Stimulated activated CD4-positive, alpha-beta T cell treated with anti-CD3 and anti-CD28 coated beads, Interleukin-2, amount 100 ng/mL, for 4 hours (primary cell): ENCODE measurements at places on chromosomes 2 and 18.
A peak's percentile ranks its signal among the peaks of the same experiment; 100 is the strongest.

DNA sequence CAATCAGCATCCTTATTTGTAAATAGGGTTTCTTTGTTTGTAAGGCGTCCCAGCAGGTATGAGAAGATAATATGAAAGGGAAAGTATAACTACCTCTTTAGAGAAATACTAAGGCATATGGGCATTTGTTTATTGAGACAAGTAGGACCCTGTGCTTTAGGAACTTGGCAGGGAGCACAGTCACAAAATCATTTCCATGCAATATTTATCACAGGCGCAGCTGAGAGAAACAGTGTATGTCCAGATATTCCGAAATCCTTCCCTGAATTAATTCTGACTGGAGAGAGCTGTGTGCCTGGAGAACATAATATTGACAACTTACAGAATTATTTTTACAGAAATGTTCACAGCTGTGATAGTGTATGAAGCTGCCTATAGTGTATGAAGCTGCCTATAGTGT lies 416.7 kb downstream of the THSD7B start:
- no peak for DNase-seq

DNA sequence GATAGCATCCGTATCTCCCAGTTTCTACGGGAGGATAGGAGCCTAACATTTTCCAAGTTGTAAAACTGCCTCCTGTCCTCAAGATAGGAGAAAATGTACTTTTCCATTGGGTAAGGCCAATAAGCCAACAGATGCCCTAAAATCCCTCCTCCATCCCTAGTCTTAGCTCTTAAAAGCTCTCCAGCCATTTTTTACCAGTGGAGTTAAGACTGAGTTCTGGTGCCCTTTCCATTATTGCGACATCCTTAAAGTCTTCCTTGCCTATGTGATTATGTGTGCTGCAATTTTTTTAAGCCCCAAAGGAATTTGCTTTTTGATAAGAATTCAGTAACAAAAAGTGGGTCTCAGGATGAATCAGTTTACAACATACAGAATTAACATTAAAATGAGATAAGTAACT lies 33.0 kb downstream of the LINC00305 start:
- no peak for DNase-seq

DNA sequence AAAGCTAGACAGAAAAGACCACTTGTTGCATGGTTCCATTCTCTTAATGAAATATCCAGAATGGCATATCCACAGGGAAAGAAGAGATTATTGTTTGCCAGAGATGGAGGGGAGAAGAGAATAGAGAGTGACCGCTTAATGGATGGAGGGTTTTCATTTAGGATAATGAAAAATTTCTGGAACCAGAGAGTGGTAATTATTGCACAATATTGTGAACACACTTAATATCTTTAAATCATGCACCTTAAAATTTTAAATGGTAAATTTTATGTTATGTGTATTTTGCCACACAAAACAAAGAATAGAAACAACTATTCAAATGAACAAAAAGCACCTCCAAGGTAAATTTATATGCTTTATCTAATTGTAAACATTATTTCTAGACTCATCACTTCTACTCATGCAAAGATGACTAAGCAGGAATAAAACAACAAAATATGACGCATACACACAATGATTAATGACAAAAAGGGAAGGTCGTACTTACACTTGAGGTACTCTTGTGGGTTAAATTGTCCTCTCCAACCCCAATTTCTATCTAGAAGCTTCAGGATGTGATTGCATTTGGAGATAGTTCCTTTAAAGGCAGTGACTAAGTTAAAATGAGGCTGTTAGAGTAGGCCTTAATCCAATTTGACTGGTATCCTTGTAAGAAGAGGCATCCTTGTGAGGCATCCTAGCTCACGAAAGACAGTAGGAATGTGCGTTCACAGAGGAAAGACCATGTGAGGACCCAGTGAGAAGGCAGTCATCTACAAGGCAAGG lies 18.7 kb upstream of the DHRS9 start:
- DNase-seq = no peak

DNA sequence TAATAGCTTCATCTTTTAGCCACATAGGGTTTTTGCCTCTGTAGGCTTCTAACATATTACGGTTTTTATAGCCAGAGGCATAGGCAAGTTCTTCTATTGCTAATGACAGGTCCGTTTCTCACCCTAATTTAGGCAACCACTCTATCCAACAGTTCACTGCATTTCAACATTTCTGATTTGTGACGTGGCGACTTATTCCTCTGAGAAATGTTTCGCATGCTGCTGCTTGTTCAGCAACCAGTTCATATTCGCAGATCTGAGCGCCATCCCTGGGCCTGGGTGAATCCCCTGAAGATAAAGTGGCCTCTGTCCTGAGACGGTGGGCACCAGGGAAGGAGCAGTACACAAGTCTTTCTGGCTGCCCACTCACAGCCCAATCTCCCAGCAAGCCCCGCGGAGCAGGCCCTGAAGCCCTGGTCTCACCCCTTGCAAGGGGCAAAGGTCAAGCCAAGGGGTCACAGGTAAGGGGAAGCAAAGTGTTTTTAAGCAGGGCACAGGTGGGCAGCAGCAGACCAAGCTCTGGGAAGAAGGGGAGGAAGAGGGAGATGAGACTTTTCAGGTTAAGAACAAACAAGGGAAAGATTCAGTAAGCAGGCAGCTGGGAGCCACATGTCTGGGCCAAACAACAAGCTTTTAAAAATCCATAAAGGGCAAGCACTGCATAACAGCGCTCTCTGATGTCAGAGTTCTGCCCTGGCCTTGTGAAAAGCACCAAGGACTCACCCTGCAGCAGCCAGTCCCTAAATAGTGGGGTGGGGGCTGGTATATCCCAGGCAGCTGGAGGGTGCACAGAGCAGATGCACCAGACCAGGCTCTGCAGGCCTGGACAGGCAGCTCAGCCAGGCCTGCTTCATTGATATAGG lies 10.8 kb upstream of the COX7A2L start:
- DNase-seq = no peak

DNA sequence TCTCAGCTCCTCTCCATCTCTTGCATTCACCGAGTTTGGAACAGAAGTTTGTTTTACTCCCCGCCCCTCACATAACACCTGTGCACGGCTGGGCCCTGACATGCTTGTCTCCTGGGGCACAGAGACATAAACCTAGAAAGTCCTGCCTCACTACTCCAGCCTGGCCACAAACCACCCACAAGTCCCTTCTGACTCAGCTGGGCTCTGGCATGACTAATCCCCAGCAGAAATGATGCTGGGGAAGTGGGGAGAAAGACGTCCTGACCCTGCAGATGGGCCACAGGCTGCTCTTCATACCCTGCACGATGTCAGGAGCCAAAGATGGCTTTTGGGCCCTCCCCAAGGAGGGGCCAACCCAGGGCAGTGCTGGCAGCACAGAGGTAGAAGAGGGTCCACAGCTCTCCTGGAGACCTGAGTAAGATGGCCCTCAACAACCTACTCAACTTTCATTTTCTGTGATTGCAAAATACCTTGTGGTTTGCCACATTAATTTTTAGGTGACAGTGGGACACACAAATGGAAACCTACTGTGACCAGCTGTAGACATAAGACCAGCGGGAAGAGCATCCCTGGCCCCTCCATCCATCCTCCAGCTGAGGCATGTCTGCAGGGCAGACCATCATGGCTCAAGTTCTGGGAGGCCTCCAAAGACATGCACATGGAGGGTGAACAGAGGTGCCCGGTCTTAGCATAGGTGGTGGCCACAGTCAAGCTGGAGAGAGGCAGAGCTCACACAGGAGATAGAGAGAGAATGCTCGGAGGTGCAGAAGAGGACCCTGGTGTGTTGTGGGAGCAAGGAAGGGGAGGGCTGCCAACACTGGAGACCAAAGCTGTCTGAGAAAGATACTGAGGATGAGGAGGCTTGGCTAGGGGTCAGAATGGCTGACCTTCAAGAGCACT lies 40.0 kb downstream of the DNMT3A start:
- DNase-seq = peak; percentile 54

DNA sequence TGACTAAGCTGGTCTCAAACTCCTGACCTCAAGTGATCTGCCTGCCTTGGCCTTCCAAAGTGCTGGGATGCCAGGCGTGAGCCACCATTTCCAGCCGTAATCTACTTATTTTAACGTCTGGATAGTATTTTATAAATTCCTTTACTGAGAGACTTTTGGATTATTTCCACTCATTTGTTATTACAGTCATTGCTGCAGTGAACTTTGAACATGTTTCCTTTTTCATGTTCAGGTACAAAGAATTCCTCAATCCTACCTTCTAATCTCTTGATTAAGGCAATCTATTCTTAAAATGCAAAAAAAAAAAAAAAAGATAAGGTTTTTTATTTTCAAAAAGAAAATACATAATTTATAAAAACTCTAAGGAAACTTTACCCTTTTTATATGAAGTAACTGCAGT lies 78.6 kb downstream of the PDK1 start:
- DNase-seq = no peak

GRCh38 chr18:56302156-56302555 lies 336.2 kb downstream of the TXNL1 start:
- no peak for DNase-seq

GRCh38 chr18:46466234-46467160 lies 190.5 kb downstream of the LOXHD1 start:
- DNase-seq = no peak

DNA sequence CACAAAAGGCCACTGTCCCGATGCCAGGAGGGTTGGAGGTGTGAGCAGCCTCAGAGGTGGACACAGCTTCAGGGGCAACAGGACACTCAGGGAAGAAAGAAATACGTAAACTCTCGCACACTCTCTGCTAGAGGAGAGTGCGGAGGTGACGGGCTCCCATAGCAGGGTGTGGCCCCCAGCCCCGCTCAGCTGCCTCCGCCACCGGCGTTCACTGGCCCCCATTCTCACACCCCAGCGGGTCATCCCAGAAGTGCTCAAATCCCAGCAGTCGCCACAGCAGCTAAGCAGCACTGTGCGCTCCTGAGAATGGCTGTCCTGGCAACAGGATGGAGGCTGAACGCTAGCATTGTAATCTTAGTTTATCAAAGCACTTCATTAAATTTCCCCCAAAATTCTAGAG lies 315.6 kb upstream of the SALL3 start:
- DNase-seq = no peak

DNA sequence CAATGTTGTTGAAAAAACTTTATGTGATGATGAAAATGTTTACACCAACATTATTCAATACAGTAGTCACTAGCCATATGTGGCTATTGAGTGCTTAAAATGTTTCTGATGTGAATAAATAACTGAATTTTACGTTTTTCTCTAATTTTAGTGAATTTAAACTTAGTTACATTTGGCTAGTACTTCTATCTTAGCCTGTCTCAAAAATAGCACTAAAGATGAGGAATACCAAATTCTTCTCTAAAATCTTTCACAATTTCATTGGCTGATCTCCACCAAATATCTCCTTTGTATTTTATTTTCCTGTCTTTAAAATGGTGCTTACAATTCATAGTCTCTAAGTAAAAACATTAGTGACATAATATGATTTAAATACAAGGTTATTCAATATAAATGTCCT lies 83.7 kb upstream of the RND3 start:
- no peak for DNase-seq

GRCh38 chr2:151096235-151096634 lies 165.4 kb downstream of the RBM43 start:
- DNase-seq = no peak

GRCh38 chr2:113187771-113188170 lies 14.0 kb downstream of the PSD4 start:
- DNase-seq = no peak

DNA sequence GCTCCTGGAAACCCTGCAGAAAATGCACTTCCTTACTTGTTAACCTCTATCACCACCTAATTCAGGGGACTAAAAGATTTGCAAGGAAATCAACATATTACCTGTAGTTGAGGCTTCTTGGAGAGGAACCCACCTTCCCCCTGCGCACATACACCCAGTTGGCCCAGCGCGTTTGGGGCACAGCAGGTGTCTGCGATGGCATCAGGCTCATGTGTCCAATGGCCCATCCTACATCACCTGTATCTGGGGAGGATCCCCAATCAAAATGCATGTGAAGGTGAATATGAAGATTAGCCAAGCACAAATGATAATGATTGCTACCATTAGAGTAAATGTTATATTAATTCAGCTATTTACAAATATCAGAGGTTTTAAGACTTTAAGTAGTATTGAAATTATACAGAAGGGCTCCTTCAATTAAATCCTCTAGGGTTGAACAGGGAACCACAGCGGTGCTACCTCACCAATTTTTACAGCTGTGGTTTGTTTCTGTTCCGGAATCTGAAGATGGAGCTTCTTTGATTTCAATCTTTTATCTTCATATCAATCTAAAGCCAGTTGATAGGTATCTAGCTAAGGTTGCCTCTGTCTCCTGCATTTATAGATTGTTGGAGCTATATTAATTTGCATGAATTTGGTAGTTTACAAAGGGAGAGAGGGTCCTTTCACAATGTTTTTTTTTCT lies 486.0 kb downstream of the RNF144A start:
- no peak for DNase-seq

DNA sequence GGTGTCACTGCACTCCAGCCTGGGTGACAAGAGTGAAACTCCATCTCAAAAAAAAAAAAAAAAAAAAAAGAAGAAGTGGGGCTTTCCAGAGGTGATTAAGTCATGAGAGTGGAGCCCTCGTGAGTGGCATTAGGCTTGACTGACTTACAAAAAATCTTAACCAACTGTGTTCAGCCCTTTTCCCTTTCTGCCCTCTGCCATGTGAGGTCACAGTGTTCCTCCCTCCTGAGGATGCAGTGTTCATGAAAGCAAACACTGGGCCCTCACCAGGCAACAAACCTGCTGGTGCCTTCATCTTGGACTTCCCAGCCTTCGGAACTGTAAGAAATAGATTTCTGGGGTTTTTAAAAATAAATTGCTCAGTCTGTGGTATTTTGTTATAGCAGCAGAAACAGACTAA lies 37.0 kb upstream of the METTL21A start:
- DNase-seq = no peak

- no peak for DNase-seq
Observed at GRCh38 chr2:28565720-28566295, 69.9 kb downstream of the PLB1 start.

GRCh38 chr2:189628817-189629530 lies 32.3 kb upstream of the ASNSD1 start:
- no peak for DNase-seq

DNA sequence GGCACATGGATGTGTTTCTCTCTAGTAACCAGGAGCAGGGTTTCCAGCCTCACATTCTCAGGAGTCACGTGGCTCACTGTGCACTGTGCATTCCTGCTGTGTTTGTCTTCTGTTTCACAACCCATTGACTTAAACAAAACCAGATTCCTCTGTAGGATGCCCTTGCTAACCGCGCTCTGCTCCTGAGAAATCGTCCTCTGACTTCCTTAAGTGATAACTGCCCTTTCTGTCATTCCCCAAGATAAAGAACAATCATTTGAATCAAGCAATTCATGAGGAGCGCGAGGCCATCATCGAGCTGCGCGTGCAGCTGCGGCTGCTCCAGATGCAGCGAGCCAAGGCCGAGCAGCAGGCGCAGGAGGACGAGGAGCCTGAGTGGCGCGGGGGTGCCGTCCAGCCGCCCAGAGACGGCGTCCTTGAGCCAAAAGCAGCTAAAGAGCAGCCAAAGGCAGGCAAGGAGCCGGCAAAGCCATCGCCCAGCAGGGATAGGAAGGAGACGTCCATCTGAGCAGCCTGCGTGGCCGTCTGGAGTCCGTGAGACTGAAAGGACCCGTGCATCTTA lies 60.2 kb downstream of the RALBP1 start:
- no peak for DNase-seq

DNA sequence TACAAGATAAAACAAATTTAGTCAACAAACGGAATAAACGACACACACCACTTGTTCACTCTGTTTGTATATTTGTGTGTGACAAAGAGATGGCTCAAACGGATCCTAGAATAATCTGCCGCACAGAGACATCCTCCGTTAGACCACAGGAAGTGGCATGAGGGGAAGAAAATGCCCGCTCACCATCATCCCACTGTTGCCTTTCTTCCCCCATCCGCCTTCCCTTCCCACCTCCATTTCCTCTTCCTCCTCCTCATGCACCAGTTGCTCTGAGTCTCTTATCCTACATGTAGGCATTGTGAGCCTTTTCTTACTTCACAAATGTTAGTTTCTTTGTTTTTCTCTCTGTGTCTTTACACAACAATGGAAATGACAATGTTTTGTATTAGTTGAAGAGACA lies 228.5 kb upstream of the SMIM21 start:
- DNase-seq = no peak
